ENCODE measurements at places on chromosomes 2 and 18.

DNA sequence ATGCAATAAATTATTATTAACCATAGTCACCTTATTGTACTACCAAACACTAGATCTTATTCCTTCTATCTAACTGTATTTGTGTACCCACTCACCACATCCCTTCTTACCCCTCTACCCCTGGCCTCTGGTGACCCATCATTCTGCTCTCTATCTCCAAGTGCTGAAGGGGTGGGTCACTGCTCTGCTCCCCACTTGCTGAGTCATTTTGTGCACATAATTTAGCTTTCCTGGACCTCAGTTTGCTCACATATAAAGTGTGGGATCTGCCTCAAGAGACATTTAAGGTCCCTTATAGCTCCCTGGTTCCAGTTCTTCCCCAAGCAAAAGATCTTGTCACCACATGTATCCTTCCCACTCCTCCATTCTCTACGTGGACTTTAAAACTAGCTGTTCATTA lies 169.4 kb downstream of the ZNF385B start:
- peak; percentile 21 for DNase-seq

DNA sequence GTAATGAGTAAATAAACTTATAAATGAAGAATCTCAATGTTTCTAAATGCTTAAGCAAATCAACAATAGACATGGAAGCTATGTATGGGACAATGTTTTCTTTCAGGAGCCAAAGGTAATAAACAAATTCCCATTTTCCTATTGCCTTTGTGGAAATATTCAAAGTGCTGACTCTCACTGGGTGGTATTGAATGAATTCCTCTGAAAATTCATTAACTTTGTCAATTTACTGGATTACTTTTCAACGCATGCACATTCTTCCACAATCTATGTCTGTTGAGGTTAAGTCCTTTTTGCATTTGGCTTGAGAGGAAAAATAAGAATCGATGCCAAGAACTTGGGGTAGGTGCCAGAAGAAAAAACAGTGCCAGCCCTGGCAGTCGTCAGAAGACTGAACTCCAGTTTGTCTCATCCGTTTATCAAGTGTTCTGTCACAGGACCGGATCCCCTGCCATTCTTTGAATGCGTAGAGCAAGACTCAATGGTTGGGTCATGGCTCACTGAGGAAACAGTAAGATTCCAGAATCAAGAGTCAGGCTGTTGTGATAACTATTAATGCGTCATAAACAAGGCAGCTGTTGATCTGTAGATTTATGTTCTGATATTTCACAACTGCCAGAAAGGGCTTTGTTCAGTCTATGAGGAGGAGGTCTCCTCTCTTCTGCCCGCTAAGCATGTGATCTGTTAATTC lies 133.3 kb downstream of the GFPT1 start:
- DNase-seq = peak; percentile 97

DNA sequence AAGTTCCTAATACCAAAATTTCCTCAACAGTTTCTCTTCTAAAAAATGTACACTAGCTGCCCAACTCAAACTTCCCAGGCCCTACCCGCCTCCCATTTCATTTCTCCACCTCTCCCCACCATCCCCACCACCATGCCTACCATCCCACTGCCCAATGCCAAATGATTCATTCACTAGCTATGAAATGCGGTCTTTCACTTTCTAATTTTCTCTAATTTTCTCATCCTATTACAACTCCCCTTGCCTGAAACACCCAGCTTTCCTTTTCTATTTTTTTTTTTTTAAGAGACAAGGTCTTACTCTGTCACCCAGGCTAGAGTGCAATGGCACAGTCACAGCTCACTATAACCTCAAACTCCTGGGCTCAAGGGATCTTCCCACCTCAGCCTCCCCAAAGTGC lies 38.4 kb downstream of the KIDINS220 start:
- DNase-seq = no peak

GRCh38 chr2:40690036-40690435 lies 238.1 kb upstream of the SLC8A1 start:
- DNase-seq = no peak

DNA sequence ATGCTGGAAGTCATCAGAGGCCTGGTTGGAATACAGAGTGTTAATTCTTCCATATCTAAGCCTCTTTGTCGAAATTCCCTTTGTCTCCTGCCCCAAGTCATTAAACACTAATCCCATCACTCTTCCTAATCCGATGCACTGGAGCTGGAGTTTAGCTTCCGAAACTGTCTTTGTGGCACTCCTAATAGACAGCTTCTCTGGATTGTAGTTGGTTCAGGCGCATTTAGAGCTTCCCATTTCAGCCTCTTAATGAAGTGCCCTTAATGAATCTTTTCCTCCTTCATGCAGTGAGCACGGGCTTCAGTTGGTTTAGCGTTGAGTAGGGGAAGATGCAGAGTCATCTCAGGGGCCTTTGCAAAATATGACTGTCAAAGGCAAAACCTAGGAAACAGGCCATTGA lies 72.2 kb upstream of the MEIS1 start:
- DNase-seq = no peak

DNA sequence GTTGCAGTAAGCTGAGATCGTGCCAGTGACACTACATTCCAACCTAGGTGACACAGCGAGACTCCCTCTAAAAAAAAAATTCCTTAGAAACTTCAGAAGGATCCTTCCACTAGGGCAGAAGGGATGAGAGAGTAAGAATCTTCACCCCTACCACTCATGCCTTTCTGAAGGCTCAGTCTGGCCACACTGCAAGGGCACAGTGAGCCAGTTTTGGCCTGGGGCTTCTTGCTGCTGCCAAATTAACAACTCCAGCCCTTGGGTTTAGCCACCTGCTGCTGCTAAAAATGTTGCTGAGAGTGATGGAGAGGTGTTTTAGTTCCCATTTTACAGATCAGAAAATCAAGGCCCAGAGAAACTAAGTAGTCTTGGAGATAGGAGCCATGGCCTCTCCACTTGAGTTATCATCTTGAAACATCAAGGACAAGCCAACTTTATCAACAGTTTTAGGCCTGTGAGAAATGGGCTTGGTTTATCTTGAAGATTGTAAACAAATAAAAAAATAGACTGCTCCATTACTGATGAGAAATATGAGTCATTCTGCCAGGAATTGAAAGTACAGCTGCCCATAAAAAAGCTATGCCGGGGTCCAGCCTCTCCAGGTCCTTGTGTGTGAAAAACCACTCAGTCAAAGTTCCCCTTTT lies 31.9 kb upstream of the CASP8 start:
- peak; percentile 66 for DNase-seq
